ENCODE measurements at places on chromosomes 2 and 18.

DNA sequence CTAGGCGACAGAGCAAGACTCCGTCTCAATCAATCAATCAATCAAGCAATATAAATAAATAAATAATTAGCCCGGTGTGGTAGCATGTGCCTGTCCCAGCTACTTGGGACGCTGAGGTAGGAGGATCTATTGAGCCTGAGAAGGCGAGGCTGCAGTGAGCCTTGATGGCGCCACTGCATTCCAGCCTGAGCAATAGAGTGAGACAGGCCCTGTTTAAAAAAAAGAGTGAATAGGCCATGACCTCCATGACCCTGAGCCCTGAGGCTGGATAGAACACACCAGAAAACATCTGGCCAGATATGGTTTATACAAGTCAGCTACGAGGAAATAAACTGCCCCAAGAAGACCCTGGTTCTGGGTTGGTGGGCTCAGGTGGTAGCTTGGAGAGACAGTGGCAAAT is 20.4 kb upstream of the SEMA4C start:
- DNase-seq = no peak

DNA sequence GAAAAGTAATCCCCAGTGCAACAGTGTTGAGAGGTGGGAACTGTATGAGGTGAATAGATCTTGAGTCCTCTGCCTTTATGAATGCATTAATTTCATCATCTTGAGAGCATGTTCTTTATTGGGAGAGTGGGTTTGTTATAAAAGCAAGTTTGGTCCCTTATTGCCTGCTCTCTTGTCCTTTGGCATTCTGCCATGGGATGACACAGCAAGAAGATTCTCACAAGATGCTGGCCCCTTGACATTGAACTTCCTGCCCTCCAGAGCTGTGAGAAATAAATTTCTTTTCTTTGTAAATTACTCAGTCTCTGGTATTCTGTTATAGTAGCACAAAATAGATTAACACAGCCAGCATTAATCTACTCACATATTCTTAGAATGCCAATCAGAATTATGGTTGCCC is 108.6 kb downstream of the EHBP1 start:
- no peak for DNase-seq

GRCh38 chr2:30625276-30625675 is 178.2 kb downstream of the LCLAT1 start:
- no peak for DNase-seq

DNA sequence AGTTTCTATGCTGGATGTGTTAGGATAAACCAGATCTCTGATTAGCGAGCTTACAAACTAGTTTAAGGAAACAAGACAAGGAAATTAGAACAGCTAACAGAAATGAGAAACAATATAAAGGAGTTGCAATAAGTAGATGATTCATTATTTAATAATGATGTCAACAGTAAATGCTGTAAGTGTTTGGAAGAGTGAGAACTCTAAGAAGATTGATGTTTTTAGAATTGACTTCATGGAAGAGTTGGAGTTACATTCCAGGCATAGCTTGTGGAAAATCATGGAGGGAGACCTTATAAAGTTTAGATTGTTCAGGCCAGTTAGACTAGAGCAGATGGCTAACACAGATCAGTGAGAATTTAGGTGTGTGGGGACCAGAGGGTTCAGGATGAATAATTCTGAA is 32.6 kb downstream of the PPP1R1C start:
- no peak for DNase-seq

- no peak for DNase-seq
Observed at GRCh38 chr2:130287656-130288026, 55.1 kb upstream of the IMP4 start.

DNA sequence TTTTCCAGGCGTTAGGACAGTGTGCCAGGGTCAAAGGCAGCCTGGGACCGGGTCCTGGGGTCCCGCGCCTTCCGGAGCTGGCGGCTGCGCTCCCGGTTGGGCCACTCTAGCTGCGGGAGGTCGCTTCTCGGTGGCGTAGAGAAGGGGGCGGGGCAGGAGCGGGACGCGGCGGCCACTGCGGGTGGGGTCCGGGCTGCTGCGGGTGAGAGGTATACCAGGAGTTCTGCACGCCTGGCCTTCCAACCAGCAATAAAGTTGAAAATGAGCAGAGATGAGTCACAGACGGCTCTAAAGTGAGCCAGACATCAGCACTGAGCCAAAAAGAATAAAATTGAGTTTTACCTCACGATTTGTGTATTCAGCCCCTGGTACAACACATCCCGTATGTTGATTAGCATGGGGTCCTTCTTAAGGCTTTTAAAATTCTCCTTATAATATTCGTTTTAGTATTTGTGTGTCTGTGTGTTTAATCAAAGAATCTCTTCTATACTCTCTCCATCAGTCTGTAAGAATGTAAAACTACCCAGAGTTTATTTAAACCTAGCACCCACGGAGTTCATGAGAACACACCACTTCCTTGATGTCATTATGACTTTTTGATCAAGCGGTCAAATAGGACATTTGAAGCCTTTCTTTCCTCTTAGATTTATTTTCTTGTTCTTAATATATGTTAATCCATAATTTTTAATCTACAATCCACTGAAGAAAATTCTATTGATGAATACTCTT is at the start of gene C1GALT1C1L:
TSS of gene C1GALT1C1L (minus strand) at position 108 of the 729 bp plus-strand sequence. CDS start at position 1, 107 bp downstream.
- DNase-seq = no peak

DNA sequence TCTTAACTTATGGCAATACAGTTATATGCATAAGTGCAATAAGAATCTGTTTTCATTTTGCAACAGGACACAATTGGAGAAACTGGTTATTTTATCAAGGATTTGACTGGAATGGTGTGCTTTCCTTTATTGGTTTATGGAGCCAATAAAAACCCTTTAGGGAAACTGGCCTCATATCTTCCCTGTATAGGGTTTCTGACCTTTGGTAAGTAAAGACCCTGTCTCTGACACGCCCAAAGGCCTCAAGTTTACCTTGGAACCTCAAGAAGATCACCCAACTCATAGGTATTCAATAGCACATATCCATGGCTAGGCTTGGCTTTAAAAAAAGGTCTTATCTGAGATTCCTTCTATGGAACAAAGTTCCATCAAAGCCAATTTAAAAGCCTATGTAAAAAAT is 11.2 kb downstream of the HAAO start:
- DNase-seq = no peak

GRCh38 chr18:74868461-74868860 is 270.8 kb downstream of the ZNF407 start:
- DNase-seq = no peak

- DNase-seq = no peak
Observed at GRCh38 chr2:105081006-105081601, 43.2 kb downstream of the MRPS9 start.
